Caudate nucleus (tissue), 63 donors: ENCODE measurements at places on chromosomes 6 and 20.

DNA sequence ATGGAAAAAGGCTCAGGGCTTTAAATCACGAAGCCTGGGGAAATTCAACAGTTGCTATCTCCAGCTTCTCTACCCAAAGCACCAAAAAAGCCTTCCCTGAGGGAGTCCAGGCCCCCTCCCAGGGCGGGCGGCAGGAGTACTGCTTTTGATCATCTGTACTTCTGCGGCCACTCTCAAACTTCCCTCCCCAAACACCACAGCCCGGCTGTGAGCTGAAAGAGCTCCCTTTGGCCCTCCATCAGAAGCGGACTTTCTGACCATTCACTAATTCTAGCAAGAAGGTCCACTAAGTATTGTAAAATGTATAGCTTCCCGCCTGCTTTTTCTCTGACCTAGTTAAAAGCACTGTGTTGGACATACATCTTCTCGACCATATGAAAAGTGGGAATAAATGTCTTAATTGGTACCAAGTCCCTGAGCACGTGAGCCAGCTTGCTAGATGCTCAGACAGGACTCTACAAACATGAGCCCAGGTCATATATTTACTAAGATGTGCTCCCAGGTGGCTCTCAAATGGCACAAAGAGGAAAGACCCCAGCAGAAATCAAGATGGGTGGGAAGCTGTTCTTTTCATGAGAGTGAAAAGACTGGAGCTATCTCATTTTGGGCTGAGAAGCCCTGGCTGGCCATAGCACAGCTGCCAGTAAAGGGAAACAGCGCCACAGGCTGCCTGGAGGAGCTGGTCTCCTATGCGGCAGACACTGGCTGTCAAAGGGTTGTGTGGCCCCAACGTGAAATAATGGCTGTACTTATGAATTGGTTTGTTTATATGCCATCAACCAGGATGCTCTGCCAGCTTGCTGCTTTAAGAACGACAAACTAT lies 58.6 kb downstream of the GFOD1 start:
- no peak for DNase-seq

- no peak for DNase-seq
Measured at GRCh38 chr6:84553527-84553926, 210.9 kb downstream of the TBX18 start.

DNA sequence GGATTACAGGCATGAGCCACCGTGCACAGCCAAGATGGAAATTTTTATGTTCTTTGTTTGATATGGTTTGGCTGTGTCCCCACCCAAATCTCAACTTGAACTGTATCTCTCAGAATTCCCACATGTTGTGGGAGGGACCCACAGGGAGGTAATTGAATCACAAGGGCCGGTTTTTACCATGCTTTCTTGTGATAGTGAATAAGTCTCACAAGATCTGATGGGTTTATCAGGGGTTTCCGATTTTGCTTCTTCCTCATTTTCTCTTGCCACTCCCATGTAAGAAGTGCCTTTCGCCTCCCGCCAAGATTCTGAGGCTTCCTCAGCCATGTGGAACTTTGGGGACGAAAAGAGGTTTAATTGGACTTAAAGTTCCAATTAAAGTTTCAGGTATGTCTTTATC lies 14.6 kb downstream of the EEF1A1 start:
- DNase-seq, result no peak

GRCh38 chr20:45783656-45784294 lies 7.9 kb downstream of the WFDC3 start:
- DNase-seq, result peak; percentile 7

GRCh38 chr6:112935402-112936078 lies 588.4 kb downstream of the RFPL4B start:
- DNase-seq, result no peak

- no peak for DNase-seq
Measured at GRCh38 chr6:136987526-136987925, 57.2 kb downstream of the IL20RA start.

- no peak for DNase-seq
Measured at GRCh38 chr6:20837189-20837588, 302.9 kb downstream of the CDKAL1 start.

GRCh38 chr20:37872161-37872560 lies 30.8 kb upstream of the VSTM2L start:
- DNase-seq, result no peak

DNA sequence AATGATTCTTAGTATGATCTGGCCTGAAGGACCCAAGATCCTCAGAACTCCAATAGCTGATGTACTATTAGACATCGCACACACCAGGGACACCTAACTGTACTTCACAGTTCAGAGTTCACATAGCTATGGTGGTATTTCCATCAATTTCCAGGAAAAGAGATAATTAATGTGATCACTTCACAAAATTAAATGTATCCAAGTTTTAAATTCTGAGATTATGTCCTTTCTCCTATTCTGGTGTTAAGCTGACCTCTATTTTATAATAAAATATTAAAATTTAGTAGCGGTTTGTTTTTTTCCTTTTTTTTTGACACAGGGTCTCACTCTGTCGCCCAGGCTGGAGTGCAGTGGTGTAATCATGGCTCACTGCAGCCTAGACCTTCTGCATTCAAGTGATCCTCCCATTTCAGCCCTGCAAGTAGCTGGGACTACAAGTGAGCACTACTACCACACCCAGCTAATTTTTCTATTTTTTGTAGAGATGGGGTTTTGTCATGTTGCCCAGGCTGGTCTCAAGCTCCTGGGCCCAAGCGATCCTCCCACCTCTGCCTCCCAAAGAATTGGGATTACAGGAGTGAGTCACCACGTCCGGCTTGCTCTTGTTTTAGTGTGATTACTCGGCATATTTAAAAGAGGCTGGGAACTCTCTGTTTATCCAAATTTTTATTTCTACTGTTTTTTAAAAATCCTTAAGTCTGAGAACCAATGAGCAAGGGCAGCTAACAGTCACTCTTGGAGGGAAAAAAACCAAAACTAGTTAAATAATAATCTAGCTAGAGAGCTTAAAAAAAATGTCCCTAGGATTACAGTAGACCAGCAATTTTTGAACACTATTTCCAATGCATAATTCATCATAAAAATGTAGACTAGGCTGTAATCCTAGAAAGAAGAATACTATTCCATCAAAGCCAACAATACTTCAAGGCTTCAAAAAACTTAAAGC lies 16.0 kb downstream of the KIF13A start:
- DNase-seq, result no peak

DNA sequence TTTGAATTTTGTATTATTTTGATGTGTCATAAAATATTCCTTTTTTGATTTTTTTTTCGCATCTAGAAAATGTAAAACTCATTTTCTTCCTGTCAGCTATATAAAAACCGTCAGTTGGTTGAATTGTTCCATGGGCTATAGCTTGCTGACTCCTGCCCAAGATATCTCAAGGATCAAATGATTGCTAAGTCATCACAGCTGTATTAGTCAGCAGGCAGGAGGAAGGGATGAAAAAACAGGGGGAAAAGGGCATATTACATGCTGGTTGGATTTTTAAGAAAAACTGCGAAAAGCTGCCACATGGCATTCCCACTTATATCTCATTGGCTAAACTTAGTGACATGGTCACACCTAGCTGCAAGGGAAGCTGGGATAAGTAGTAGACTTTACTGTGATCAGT lies 569.9 kb downstream of the BCKDHB start:
- no peak for DNase-seq

GRCh38 chr6:31718265-31718664 lies 3.1 kb downstream of the LY6G6D start:
- DNase-seq, result no peak

GRCh38 chr20:22464312-22465003 lies 119.9 kb downstream of the FOXA2 start:
- no peak for DNase-seq

DNA sequence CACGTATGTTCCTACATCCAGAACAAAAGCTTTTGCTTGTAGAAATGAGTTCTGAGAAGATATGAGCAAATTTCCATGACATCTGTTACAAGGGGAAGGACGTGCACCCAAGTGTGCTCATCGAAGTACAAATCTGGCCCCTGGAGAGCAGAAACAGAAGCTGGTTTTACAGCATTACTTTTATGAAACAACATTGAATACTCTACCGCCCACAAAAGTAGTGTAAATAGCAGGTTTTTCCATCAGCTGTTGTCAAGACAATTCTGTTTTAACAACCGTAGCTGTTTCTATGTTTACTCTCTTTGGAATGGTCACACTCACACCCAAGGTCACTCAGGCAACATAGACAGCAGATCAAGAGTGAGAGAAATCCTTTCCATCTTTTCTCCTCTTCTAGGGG lies 114.2 kb upstream of the SSTR4 start:
- DNase-seq, result no peak

- DNase-seq, result no peak
Measured at GRCh38 chr6:152170702-152171667, 363.5 kb downstream of the ESR1 start.

DNA sequence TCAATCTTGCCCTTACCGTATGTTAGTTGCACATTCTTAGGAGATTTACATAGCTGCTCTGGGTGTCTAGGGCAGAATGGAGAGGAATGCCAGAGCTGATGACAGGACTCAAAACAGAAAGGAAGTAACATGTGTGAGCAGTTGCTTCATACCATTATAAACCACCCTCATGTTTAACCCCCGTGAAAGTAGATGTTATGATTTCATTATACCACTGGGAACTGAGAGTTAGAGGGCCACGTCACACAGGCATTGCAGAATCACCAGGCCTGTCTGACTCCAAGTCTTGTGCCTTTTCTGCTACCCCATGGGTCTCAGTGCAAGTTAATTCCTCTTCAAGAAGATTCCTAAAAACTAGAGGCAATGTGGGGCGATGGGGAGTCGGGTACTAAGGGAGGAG lies 23.5 kb upstream of the SIM1 start:
- DNase-seq, result no peak

GRCh38 chr6:108107102-108107501 lies 32.6 kb upstream of the OSTM1 start:
- DNase-seq, result no peak

DNA sequence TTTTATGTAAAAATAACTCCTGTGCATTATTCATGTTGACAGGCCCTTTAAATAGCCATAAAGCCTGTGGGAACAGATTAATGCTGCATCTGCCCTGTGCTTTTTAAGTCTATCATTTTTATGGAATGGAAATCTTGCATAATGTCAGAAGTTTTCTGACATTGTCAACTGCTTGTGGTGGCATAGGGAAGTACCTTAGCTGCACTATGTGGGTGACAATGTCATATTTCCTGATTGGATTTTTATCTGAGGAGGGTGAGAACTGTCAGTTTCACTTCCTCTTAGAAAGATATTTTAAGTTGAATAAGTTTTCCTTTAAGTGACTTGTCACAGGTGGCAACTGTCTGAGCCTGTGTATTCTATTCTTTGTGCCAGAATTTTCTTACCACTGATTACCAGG lies 267.9 kb downstream of the PLCB1 start:
- no peak for DNase-seq

DNA sequence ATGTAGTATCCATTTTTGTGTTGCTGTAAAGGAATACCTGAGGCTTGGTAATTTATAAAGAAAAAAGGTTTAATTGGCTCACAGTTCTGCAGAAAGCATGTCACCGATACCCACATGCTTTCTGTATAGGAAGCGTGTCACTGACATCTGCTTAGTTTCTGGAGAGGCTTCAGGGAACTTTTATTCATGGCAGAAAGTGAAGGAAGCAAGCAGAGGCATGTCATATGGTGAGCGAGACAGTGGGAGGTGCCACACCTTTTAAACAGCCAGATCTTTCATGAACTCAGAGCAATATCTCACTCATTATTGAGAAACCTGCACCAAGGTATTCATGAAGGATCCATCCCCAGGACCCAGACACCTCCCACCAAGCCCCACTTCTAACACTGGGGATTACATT lies 3.5 kb downstream of the SUMO4 start:
- DNase-seq, result no peak

DNA sequence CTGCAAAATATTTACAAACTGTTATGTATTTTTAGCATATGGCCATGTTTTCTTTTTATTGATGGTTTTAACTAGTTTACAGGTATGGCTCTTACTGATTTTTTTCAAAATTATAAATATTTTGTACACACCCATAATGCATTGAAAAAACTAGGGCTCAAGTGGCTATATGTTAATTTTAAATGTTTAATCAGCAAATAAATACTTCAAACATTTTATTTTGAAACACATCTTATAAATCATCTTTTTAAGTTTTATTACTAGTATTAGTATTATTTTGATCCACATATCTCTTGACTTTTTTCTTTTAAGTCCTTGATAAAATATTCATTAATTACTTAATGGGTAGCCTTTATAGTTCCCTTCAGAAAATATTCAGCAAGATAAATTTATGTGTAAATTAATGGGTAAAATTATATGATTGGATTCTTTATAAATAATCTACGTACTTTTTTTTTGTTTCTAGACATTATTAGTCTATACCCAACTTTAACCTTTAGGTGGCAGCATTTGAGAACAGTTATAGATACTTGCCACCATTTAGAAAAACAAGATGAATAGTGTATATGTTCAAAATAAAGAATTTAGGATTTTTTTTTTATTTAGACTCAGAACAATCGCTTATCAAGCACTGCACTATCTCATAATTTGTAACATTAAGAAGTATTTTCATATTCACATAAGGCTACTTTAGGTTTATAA lies 241.9 kb downstream of the ADGRB3 start:
- DNase-seq, result no peak

- DNase-seq, result no peak
Measured at GRCh38 chr6:54014440-54014839, 96.8 kb upstream of the MLIP start.

DNA sequence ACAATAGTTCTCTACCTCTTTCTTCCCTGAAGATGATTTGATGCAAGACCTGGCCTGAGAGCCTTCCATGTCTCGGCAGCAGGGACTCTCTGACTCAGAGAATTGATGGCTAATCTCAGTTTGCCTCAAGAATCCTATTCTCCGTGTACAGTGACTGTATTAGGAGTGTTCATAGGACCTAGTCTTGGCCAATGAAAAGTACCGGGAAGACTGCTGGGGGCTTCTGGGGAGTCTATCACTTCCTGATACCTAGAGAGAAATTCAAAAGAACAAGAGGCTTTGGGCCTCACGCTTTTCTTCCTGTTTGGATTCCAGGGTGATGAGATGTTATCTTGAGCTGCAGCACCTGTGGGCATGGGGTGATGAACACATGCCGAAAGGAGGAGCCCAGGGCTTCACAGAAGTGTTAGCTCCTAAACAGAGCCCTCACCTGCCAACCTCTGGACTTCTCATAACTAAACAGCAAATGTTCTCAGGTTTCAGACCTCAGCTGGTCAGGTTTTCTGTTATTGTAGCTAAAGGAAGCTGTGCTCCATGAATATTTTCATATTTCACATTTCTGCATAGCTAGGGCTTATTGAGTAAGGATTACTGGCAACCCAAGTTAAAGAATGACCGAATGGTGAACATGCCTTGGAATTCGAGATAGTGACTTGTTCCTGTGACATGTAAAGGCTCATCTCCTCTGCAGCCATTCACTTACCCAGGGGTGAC lies 323.1 kb upstream of the AGPAT4 start:
- no peak for DNase-seq

GRCh38 chr6:9159051-9159450 lies 723.7 kb upstream of the SLC35B3 start:
- no peak for DNase-seq
